ENCODE measurements at places on chromosomes 4 and X.

- DNase-seq, result no peak
These were observed 213.2 kb downstream of the SLC7A11 start for GRCh38 chr4:138028923-138029322.

GRCh38 chrX:65451663-65452062 is 82.9 kb downstream of the LAS1L start:
- no peak for DNase-seq

GRCh38 chr4:139014371-139015268 is 961 bp upstream of the NOCT start:
- DNase-seq, result no peak

GRCh38 chrX:144715337-144715736 is 532.0 kb upstream of the SPANXN1 start:
- DNase-seq, result no peak

- no peak for DNase-seq
These were observed 108.3 kb upstream of the INPP4B start for GRCh38 chr4:142954415-142954814.

GRCh38 chrX:13937370-13938050 is 92.2 kb downstream of the GEMIN8 start:
- DNase-seq, result no peak

GRCh38 chrX:19156186-19156585 is 33.9 kb upstream of the ADGRG2 start:
- DNase-seq, result no peak

DNA sequence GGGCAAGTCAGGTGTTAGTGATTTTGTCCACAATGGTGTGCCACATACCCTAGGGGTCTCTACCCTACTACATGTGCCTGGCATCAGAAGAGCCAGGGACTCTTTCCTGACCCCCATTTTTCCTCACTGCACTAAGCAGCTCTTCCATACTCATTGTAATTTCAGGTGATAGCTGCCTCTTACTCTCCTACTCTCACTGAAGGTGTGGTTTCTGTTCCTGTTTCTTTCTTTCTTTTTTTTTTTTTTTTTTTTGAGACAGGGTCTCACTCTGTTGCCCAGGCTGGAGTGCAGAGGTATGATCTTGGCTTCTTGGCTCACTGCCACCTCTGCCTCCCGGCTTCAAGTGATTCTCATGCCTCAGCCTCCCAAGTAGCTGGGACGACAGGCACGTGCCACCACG is 164.9 kb upstream of the USP9X start:
- no peak for DNase-seq

All from stimulated activated CD4-positive, alpha-beta T cell treated with anti-CD3 and anti-CD28 coated beads, Interleukin-12 subunit alpha, Interleukin-12 subunit beta, amount 100 ng/mL, for 24 hours (primary cell).